T-helper 22 cell (primary cell): ENCODE measurements at places on chromosomes 7 and 10.

DNA sequence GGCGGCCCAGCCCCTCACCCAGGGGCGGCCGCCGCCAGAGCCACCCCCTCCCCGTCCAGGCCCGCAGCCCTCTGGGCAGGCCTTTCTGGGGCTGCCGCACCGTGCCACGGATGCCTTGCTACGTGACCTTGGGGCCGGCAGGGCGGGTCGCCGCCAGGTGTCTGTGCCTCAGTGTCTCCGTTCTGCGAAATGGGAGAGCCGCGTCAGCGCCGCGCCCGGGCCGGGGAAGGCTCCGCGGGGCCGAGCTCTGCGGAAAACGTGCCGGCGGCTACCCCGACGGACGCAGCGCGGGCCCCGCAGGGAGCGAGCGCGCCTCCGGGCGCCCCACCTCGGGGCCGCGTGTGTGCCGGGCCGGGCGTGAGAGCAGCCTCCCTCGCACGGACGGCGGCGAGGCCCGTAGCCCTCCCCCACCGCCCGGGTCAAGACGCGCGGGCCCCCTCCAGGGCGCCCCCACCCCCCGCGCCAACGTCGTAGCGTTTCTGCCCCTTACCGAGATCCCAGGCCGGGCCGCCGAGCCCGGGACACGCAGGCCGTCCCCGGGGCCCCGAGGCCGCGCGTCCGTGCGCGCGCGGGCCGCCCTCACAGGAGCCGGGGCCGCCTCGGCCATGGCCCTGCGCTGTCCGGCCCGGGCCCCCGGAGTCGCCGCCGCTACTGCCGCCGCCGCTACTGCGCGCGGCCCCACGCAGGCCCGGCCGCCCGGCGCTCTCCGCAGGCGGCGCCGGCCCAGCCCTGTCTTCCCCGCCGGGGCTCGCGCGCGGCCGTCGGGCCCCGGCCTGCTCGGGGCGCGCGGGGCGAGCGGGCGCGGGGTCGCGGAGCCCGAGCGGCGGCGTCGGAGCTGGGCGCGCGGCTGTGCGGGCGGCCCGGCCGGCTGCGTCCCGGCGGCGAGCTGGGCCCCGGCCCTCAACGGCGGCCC, 1.1 kb downstream of the ZNF777 start:
- no peak for DNase-seq

DNA sequence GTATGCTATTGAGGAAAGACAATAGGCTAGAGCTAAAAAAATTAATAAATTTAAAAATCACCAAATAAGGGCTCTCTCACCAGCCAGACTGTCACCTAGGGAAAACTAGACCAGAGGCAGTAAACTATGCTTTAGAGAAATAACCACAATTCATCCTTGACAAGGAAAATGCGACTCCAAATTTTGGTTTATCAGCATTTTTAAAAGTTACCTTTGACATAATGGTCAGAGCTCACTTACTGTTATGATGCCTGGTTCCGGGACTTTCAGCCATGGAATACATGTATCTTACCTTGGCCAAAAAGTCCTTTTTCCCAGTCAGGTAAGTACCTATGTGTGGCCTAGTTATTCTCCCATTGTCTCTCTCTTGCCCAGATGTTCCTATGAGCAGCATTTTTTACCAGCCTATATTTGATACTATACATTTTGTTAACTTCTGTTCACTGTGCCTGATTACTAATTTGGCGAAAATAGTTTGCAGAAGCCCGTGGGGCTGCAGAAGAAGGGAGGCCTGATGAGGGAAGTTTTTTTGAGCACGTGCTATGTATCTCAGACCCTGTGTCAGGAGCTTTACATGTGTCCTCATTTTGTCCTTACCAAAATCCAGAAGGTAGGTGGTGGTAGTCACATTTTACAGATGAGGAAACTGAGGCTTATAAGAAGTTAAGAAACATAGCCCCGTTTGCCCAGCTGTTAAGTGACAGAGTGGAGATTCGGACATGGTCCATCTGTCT, 149.7 kb downstream of the CELF2 start:
- DNase-seq: no peak

GRCh38 chr10:122468926-122469781, 7.8 kb downstream of the HTRA1 start:
- DNase-seq: no peak

GRCh38 chr10:112851588-112852211, 98.3 kb upstream of the TCF7L2 start:
- DNase-seq: no peak

GRCh38 chr10:44854693-44855350, 56.3 kb upstream of the TMEM72 start:
- no peak for DNase-seq

DNA sequence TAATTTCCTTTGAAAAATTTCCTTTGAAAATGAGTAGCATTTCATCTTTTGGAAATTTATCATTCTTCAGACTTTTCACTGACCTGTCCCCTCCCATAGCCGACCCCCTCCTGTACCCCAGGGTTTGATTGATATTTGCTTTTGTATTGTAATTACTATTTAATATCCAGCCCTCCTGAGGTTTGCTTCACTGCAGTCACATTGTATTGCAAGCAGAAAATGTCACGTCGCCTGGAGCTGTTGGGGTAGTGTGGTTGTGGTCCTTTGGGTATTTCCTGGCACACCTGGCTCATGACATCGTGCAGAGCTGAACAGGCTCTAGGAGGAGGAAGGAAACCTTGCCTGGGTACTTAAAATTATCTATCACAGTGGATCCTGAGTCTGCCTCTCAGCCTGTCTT, 116.1 kb downstream of the INSYN2A start:
- DNase-seq: no peak

DNA sequence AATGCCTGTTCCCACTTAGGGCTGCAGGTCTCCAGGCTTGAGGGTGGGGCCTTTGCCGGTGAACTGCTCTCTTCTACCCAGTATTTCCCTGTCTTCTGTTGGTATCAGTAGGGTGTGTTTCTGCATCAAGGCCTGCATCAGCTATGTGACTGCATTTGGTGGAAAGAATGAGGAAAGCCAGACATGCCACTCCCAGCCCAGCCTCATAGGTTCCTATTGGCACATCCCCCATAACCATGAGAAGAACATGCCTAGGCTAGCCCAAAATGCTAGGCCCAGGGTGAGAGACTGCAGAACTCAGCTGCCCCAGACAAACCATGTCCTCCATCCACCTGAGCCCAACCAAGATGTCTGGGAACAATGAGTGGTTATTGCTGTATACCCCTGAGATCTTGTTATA, 380.3 kb upstream of the ADARB2 start:
- no peak for DNase-seq

GRCh38 chr7:78386520-78386919, 587.9 kb downstream of the PHTF2 start:
- no peak for DNase-seq

DNA sequence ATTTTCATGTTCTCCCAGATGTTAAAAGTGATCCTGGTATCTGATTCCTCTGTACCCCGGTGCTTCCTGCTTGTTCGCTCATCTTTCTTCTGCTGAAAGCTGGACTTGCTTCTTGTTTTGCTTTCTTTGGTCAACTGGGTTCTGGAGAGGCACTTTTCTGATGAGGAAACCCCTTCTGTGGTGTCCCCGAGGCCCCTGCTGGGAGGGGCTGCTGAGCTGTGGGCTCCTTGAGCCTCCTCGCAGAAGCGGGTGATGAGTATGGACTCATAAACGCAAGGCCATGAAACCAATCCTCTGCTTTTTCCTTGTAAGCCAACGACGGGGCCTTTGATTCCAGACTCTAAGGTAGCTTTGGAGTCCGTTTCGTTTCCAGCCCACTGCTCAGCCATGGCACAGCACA, 7.8 kb downstream of the WIPI2 start:
- DNase-seq: no peak

DNA sequence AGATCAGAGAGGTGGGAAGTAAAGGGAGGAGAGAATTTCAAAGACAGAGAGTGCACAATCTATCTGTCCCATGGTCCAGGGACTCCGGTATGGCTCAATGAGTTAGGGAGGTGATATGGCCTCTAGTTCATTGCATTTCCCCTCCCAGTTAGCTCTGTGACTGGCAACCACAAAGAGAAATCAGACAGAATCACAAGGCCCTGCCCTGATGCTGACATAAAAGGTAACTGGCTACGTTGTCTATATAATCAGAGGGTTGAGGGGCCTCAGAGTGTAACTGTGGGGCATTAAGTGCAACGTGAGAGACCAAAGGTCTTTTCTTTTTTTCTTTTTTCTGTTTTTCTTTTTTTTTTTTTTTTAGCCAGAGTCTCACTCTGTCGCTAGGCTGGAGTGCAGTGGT, 7.3 kb upstream of the C10orf95 start:
- DNase-seq: no peak

GRCh38 chr7:19312416-19312815, 167.2 kb upstream of the FERD3L start:
- DNase-seq: no peak

DNA sequence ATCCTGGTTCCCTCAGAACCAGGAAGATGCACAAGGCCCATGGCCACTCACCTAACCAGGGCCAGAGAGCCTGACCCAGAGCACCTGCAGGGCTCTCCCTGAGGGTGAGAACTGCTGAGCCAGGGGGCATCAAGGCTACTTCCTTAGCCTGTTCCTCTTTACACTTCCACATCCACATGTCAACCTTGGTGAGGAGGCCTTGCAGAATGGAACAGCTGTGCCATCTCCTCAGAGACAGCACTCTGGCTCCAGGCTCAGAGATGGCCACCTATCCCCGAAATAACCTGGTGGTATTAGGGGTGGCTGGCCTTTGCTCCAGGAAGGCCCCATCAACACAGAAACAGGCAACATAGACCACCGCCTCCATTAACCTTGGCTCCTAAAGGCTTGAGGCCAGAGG, 473.0 kb downstream of the RPS24 start:
- no peak for DNase-seq

DNA sequence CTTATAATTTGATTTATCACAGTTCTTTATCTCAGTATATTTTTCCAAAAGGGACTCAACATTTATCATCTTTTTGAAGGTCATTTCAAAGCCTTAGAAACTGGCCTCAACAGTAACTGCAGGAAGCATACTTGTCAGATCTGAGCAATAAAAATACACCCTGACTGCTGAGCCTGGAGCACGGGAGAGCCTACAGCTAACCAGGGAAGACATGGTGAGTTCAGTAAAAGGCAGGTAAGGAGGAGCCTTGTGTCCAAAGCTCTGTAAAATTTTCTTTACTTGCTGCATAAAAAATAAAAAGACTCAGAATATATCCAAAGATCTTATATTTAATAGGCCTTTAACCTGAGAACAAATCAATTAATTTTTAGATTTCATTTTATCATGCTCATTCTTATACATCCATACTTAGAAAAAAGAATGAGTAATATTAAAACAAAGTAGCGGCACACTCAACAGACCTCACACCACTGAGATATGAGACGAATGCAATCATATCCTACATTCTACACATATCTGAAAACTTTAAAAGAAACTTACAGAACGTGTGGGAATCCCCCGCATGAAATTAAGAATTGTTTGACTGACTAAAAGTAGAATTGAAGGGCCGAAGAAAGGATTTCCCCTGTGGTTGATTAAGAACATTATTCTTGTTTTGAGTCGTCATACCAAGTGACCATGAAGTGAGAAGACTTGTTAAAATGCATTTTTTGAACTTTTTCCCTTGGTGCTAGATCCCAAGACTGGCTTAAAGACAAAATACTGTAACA, 296.4 kb upstream of the MKLN1 start:
- no peak for DNase-seq

GRCh38 chr10:126278851-126279250, 109.4 kb downstream of the ADAM12 start:
- no peak for DNase-seq

GRCh38 chr7:132249256-132249971, 326.9 kb downstream of the PLXNA4 start:
- no peak for DNase-seq

GRCh38 chr7:2405201-2405600, 1.8 kb downstream of the CHST12 start:
- DNase-seq: no peak

DNA sequence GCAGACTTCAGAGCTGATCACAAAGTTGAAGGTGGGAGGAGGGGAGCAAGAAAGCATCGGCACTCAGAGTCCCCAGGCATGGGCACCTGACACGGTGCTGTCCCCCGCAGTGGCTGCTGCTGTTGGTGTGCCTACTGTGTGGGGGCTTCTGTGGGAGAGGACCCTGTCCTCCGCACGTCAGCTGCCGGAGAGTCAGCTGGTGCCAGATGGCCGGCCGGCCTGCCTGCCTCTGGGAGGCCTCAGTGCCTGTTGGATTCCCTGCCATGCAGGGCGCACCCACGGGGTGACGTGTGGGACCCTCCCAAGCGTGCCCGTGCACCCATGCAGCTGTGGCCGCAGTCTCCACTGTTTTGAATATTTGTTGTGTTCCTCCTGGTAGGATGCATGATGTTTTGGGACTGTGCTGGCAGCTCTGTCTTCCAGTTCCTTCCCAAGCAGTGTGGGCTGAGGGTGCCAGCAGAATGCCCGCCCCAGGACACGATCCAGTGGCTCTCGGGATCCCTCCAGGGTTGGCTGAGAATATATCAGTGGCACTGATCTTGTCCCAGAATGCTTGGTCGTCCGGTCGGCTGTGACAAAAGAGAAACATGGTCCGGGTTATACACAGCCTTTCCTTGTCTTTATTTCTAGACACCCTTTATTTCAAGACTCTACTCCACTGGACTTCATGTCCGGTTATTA, 185.6 kb downstream of the MGMT start:
- DNase-seq: no peak

GRCh38 chr7:121475806-121476205, 79.7 kb upstream of the FAM3C start:
- DNase-seq: no peak

DNA sequence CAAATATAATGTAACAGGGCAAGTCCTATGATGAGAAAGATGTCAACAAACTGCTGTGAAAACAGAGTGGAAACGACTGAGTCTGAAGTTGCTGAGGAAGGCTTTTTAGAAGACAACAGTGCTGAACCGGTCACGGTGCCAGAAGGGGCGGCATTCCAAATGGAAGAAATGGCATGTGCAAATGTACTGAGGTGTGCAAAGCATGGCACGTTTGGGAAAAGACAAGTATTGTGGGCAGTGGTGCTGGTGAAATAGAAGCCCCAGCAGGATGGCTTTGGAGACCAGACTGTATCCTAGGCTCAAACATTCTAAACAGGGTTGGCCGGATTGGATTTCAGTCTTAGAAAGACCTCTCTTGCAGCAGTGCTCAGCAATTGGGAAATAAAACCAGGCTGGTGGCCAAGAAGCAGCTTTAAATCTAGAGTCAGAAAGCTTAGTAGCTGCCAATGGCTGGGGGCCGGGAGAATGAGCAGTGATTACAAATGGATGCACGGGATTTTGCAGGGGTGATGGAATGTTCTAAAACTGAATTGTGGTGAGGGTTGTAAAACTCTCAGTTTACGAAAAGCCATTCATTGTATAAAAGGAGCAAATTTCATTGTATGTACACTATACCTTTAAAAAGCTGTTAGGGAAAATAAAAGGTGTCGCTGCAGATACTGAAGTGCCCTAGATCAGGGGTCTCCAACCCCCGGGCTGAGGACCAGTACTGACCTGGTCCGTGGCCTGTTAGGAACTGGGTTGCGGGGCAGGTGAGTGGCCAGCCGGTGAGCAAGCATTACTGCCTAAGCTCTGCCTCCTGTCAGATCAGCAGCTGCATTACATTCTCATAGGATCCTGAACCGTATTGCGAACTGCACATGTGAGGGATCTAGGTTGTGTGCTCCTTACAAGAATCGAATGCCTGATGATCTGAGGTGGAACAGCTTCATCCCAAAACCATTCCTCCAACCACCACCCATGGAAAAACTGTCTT, 141.6 kb downstream of the HIBADH start:
- no peak for DNase-seq
